ENCODE measurements at places on chromosomes 7 and 10.

DNA sequence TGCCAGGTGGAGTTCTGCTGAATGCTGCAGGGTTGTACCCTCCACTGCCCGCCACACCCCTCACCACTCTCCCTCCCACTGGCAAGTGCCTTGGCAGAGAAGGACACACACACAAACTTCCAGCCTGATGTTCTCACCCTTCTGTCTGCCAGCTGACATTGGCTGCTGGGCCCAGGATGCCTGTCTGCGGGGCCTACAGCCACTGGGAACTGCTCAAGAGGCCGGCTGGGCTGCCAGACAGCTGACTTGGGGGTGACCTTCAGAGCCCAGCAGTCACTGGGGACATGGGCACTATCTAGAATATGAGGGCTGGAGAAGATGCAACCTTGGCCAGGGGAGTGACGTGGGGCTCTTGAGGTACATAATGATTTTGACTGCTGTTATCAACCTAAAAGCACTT lies 157.1 kb downstream of the SH3PXD2A start:
- no peak for DNase-seq

DNA sequence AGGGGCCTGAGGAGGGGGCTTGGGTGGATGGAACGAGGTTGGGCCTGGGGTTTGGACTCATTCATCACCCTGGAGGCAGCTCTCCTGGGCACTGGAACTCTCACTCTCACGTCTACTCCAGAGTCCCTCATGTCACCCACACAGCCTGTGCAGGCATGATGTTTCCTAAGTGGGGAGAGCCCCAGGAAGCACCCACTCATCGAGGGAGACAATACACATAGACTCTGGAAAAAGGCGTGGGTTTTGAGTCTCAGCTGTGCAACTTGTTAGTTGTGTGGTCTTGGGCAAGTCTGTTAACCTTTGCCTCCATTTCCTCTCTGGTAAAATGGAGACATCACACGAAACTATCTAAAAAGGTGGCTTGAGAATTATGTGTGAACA lies 25.9 kb upstream of the RBM20 start:
- no peak for DNase-seq

DNA sequence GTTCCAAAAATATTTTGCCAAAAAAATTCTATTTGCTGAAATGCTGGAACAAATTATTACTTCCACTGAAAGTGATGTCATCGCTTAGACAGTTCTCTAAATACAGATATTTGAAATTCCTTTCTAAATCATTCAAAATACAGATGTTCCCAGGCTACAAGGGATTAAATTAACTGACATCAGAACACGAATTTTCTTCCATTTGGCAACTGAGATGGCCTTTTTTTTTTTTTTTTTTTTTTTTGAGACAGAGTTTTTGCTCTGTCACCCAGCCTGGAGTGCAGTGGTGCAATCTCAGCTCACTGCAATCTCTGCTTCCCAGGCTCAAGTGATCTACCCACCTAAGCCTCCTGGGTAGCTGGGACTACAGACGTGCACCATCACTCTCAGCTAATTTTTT lies 57.0 kb downstream of the P4HA1 start:
- DNase-seq: no peak

GRCh38 chr10:59865101-59865500 lies 41.3 kb downstream of the CCDC6 start:
- DNase-seq: no peak

DNA sequence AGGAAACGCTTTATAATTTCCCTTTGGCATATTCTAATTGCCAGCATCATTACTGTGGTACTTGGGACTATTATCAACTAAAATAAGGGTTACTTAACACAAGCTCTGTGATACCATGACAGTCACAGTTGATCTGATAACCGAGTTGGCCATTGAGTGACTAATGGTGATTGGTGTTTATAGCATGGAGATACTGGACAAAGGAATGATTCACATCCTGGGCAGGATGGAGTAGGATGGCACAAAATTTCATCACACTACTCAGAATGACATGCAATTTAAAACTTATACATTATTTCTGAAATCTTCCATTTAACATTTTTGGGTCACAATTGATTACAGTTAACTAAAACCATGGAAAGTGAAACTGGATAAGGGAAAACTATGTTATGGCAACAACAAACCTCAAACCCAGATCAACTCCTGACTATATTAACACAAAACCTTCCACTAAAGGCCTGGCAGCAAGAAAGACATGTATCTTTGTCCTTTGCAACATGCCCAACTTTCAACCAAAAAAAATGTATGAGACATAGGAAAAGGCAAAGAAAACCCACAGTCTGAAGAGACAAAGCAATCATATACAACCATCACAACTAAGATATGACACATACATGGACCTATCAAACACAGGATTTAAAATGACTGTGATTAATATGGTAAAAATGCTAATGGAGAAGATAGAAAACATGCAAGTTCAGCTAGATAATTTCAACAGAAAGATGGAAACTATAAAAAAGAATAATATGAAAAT lies 208.5 kb upstream of the NRP1 start:
- DNase-seq: no peak

DNA sequence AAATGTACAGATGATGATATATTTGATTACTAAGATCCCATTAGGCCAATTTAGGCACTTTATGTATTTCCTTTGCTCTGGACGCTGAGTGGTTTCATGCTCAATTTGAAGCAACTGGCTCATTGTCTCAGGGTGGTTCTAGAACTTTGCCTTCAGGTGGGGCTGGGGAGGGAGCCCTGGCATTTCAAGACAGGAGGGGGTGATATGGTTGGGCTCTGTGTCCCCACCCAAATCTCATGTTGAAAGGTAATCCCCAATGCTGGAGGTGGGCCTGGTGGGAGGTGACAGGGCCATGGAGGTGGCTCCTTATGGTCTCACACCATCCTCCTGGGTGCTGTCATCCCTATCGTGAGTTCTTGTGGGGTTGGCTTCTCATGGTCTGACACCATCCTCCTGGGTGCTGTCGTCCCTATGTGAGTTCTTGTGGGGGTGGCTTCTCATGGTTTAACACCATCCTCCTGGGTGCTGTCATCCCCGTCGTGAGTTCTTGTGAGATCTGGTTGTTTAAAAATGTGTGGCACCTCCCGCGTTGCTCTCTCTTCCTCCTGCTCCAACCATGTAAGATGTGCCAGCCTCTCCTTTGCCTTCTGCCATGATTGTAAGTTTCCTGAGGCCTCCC lies 151.5 kb upstream of the KLF6 start:
- no peak for DNase-seq

- DNase-seq: no peak
Measured at GRCh38 chr10:14487488-14487883, 156.8 kb upstream of the FRMD4A start.

DNA sequence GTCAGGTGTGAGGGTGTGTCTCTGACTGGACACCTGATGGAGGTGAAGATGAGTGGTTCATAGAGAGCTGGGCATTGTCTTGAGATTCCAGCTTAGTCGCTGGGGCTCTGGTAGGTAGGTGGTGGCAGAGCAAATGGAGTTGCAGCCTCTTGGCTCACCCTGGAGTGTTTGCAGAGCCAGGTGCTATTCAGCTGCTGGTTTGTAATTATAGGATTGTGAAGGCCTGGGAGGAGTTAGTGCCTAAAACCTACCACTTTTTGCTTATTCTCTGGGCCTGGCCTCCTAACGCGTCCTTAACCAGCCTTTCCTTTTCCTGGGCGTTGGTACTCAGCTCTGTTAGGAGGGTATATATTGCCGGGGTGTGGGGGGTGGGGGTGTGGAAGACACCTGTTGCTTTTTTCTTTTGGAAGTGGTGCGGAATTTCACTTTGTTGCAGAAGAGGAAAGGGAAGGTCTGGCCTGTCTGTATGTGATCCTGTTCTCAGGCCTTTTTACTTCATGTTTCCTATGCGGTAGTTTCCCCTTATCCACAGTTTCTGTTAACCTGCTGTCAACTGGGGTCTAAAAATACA lies 3.2 kb downstream of the PPRC1 start:
- DNase-seq: no peak

DNA sequence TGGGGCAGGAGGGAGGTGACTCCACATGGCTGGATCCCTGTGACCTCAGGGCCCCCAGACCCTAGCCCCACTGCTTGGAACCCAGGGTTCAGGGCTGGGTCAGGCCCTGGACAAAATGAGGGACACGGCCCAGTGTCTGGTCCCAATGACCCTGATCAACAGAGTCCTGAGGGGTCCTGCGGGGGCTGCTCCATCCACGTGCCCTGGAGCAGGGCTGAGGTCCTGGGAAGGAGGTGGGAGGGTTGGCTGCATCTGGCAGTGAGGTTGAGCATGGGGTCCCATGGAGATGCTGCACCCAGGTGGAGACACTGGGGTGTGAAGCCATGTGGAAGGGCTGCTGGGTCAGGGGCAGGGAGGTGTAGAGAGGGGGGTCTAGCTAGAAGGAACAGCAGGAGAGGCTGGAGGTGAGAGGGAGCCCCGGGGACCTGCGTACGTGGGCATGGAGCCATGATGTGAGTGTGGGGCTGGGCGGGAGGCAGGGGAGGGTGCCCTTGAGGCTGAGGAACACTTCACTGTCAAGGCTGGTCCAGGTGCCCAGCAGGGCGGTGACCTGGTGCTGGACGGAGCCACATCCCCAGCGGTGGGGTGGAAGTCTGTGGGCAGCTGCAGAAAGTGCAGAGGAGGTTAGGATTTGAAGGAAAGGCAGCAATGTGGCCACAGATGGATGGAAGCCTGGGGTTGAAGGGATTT lies 604 bp downstream of the SCART1 start:
- no peak for DNase-seq

DNA sequence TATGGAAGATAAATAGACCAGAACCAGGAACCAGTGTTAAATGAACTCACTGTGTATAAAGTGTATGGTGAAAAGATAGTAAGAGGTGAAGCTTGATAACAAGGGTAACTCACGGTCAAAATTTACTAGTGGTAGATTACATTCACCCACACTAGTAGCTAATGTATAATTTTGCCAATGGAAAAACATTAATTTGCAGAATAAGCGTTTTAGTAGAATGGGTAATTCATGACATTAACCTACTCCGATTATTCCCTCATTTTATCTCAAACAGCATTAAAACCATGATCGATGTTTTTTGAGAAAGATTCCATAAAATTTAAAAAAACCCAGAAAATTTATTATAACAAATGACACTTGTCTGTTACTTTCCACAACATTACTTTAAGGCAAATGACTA lies 57.7 kb upstream of the PPP1R3A start:
- DNase-seq: no peak

DNA sequence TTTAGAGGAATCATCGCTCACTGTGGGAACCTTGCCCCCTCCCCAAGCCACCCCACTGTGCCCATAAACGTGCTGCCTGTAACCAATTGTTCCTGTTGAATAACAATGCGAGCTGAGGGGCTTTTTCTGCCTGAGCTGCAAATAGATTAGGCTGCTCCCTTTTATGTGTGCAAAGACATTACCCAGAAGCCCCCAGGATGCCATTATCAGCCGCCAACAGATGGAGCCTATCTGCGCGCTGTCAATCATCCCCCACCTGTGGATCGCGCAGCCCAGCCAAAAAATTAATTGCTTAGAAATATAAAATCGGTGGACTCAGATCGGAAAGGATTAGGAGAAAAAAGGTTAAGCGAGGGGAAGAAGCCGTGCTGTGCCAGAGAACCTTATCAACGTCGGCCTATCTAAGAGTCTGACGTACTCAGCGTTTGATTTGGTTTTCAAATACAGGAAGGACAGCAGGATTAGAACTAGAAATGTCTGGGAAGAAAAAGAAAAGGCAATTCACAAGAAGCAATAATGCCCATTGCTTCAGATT lies 167.3 kb upstream of the MYO3A start:
- no peak for DNase-seq

- no peak for DNase-seq
Measured at GRCh38 chr10:48608279-48608681, 3.4 kb upstream of the ARHGAP22 start.

- no peak for DNase-seq
Measured at GRCh38 chr10:24177636-24178035, 31.3 kb upstream of the KIAA1217 start.

DNA sequence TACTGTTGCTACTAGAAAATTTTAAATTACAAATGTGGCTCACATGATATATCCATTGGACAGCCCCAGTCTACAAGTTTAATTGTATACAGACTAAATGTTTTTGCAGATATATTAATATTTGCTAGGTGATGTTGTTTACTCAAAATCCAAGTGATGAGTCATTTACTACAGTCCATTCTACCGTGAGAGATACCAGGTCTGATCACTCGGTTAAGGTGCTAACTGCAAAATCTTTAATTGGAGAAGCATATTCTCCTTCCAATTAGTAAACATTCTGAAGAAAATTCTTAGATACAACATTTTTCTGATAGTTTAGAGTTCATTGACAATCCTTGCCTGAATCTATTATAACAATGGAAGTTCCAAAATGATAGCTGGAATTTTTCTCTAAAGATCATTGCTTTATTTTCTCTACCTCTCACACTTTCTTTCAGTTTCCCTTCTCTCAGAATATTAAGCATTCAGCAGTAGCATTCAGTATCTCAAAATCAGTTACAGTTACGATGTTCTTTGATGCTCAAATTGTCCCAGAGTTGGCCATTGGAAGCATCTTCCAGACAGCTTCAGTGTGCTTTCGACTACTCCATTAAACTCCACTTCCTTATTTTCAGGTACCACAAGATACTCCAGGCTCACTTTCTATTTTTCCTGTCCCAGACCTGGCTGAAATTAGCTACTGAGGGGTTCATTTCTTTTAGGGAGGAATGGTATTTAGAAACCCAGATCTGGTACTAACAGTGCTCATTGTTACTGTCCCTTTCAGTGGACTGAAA lies 2.3 kb downstream of the ABCB1 start:
- no peak for DNase-seq

GRCh38 chr10:29763396-29763795 lies 128.6 kb upstream of the SVIL start:
- no peak for DNase-seq

DNA sequence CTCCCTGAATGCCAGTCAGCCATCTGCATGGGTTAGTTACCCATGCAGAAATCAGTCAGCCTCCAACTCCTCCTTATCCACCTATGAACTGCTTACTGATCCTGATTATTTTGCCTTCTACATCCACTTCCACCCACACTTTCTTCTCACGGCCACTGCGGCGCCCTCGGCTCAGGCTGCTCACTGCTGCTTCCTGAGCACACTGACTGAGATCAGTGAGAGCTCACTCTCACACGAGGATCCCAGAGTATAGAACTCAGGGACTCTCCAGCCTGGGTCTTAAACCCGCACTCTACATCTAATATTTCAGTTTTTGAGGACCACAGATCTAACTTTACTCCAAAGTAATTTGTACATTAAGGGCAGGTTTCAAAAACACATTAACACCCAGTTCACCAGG lies 64.4 kb downstream of the GRB10 start:
- DNase-seq: no peak

- DNase-seq: no peak
Measured at GRCh38 chr10:132575320-132576201, 38.0 kb downstream of the INPP5A start.

All from stimulated activated CD8-positive, alpha-beta memory T cell treated with anti-CD3 and anti-CD28 coated beads, Interleukin-12 subunit alpha, Interleukin-12 subunit beta, amount 100 ng/mL, for 1 hour (primary cell).